Stimulated activated CD8-positive, alpha-beta memory T cell treated with anti-CD3 and anti-CD28 coated beads, Interleukin-7, amount 100 ng/mL, for 1 hour (primary cell): ENCODE measurements at places on chromosomes 12 and 14.

- no peak for DNase-seq
These were observed 142.1 kb downstream of the GPR65 start for GRCh38 chr14:88146881-88147649.

GRCh38 chr12:9079883-9080675, 35.6 kb downstream of the A2M start:
- no peak for DNase-seq

GRCh38 chr12:99910342-99910741, 74.4 kb downstream of the ANKS1B start:
- no peak for DNase-seq

DNA sequence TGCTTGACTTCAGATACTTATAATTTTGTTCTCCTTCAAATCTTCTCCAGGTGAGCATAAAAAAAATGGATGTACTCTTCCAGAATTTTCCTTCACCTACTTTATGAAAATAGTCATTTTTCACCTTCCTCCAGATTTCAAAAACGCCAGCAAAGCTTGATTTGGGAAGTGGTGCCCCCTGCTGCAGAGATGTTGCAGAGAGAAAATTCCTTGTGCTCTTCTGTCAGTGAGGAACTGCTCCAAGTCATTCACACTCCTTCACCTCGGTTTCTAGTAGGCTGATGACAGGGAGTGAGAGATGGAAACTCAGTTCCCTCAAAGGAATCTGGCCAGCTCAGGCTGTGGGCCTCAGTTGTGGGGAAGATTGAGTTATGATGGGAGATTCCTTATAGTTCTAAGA, 24.2 kb upstream of the RNASE3 start:
- no peak for DNase-seq

DNA sequence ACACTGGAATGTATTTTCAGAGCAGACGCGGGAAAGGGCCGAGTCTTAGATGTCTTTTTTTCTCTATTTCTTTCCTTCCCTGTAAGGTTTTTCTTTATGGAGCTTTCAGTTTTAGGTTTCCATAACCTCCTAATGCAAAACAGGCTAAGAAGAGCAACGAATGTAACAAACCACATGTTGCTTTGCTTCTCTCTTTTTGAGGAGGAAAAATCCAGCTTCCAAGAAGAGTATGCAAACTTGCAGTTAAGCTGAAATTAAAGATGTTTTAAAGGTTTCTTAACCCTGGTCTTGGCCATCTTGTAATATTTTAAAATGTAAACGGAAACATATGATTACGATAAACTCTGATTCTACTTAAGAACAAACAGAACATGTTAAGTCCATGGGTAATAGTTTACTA, 86.9 kb downstream of the PRICKLE1 start:
- no peak for DNase-seq

DNA sequence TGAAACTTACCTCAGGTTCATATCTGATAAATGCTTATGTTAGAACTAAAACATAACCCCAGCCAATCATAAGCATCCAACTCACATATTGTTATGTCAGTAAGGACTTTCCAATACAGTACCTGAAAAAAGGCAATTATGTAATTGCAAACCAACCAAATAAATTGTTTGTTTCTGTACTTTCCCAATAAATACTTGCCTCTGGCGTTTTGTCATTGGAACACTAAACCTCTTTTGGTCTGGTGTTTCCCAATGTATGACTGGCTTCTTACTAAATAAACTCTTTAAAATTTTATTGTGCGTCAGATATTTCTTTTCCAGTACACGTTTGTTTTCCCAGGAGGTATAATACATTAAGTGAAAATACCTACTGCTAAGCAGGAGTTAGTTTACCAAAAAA, 6.7 kb upstream of the PTPRB start:
- DNase-seq = no peak

- no peak for DNase-seq
These were observed 21.8 kb upstream of the HDAC7 start for GRCh38 chr12:47841501-47841900.

DNA sequence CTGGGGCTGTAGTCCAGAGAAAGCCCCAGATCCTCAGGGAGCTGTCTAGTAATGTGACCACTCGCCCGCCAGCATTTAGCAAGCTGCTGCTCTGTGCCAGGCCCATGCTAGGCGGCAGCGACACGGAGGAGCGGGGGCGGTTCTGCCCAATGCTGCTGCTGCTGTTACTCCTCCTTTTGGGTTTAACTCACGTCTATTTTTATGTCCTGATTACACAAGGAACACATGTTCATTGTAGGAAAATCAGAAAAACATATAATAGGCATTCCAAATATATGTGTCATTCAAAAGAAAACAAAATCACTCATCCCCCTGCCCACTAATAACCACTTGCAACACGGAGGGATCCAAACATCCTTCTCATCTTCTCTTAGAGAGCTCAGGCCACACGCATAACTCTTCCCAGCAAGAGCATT, 30.4 kb downstream of the CCDC92 start:
- DNase-seq = no peak

DNA sequence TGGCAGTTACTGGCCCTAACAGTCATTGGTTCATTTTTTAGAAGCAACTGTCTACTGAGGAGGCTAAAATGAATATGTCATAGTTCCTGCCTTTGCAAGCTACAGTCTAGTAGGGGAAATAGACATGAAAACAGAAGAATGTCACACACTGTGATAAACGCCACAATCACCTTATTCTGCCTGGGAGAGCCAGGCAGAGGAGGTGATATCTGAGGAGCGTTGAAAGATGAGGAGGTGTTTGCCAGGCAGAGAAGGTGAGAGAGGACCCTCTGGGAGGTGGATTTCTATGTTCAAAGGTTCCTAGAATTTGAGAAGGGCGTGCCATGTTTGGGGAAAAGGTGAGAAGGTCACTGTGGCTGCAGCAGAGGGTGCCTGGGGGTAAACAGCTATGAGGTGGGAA, 185.7 kb downstream of the PAX9 start:
- DNase-seq = no peak

DNA sequence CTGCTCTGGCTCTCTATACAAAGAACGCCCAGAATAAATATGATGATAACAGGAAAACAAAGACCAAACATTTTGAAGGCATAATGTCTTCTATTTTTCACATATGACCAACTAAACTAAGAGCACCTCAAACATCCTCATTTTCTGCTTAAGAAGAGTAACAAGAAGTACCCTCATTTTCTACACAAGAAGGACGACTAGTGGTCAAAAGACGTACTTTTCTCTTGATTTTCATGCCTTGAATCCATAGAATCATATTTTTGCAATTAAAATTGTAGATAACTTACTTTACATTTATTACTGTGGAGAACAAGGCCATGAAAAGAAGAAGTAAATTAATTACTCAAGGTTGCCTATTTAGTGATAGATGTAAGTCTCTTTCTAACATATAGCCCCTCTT, 358.6 kb downstream of the DUSP6 start:
- no peak for DNase-seq

DNA sequence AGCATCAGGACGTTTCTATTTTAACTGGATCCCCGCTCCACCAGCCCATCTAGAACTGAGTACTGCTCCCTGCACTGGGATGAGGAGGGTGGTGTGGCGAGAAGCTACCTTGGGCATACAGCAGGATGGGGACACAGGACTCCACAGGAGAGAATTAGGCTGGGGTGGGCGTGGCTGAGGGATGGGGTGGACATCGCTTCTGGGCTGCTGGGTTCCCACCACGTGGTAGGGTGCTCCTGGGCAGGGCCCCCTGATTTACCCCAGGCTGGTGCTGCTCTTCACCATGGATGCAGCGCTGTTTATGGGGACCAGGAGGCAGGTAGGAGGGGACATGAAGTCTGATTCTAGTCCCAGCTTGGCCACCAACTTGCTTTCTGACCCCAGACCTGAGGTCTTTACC, 41.9 kb downstream of the VDR start:
- no peak for DNase-seq

DNA sequence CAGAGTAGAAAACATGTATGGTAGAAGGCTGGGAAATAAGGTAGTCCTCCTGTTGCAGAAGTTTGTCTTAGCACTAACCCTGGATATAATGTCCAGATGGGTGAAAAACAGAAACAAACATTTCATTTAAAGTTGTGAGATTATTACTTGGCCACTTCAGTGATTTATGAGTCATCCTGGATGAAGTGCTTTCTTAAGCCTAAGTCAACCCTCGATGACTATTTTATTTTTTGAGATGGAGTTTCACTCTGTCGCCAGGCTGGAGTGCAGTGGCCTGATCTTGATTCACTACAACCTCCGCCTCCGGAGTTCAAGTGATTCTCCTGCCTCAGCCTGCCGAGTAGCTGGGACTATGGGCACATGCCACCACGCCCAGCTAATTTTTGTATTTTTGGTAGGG, 10.2 kb downstream of the DLST start:
- no peak for DNase-seq

DNA sequence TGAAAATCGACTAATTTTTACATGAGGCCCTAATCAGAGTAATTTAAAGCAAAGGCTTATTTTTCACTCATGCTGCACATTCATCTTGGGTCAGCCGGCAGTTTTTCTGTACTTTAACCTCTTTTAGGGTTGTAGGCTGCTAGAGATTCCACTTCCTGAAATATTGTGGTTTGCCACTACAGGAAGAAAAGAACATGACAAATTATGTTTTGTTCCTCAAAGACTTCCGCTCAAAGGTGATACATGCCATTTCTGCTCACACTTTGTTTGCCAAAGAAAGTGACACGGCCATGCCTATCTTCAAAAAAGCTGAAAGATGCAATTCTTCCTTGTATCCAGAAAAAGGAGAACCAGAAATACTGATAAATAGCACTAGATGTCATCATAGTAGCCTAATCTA, 183.4 kb upstream of the PPFIA2 start:
- no peak for DNase-seq

DNA sequence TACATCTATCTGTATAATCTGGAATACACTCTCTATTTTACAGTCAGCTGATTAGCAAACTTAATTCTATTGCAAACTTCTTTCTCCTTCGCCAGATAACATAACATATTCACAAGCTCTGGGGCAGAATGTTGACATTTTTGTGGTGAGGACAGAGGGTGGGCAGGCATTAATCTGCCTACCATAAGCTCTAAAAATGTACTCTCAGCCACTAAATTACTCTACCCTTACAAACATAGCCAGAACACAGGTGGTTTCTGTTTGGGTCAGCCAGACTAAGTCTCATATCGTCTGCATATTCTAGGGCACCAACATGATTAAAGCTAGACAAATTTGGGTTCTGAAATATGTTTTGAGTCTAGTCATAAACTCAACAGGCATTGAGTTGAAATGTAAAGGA, 90.1 kb downstream of the SLC6A15 start:
- no peak for DNase-seq

GRCh38 chr14:61472801-61473376, 151.5 kb downstream of the PRKCH start:
- peak; percentile 25 for DNase-seq

- no peak for DNase-seq
These were observed 6.2 kb upstream of the CGRRF1 start for GRCh38 chr14:54503486-54503885.

DNA sequence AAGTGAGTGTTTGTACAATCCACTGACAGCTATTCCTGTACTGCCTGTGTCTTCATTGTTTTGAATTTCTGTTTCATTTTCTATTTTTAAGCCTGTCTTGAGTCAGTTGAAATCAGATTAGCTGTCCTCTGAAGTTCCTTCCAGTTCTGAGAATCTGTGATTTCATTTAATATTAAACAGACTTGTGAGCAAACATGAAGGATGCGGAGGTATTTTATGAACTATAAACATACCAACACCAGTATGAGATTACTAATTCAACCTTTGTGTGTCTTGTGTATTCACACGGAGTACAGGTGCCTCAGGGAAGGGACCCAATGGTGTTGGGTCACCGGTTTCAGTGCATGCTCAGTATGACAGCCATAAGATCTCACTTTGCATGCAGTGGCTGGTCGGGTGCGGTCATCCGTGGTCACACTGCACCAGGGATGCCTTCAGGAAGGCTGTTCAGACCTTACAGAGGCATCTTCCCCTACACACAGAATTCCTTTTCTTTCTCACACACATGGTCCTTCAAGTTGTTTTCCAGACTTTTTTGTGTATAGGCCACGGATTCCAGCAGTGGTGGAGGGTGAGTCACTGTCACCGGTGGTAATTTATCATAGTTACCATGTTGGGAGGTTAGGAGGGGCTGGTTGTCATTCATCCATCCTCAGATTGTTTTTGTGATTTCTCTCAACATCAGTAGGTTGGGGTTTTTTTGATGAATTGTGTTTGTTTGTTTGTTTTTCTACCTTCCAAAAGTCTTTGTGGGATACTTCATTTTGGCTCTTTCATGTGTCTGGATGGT, 103.0 kb upstream of the SFSWAP start:
- DNase-seq = no peak

GRCh38 chr12:88856201-88856600, 275.9 kb upstream of the KITLG start:
- DNase-seq = no peak

DNA sequence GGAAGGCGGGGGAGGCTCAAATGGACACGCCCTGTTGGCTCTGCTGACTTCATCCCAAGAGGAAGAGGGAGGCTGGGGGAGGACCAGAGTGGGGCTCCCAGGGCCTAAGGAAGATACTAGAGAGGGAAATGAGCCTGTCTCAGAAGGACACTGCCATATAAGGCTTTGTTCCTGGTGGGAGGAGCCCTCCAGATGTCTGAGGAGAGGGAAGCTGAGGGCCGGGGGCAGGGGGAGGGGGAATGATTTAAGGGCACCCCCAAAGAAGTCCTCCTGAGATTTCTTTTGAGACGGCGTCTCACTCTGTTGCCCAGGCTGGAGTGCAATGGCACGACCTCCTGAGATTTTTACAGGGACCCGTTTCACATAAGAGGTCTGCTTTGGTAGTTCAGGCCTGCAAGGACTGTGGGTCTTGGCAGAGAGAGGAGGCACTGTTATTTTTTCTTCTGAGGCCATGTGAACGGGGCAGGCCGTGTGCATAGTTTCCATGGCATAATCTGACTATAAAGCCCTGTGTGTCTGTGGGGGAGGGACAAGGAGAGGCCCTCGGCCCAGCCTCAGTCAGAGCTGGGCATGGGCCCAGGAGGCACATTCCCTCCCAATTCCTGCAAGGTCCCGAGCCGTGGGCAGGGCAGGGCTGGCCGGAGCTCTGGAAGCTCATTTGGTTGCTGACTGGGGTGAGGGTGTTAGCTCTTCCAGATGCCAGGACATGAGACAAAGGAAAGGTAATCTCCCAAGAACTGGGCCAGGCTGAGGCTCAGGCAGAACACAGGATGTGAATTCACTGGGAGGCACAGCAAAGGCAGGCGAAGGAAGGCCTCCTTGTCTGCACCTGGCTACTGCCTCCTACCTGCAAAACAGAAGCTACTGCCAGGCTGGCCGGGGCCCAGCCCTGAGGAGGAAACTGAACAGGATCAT, 22.2 kb upstream of the PLEKHG3 start:
- DNase-seq = no peak
